ENCODE measurements at places on chromosomes 1 and 21.

DNA sequence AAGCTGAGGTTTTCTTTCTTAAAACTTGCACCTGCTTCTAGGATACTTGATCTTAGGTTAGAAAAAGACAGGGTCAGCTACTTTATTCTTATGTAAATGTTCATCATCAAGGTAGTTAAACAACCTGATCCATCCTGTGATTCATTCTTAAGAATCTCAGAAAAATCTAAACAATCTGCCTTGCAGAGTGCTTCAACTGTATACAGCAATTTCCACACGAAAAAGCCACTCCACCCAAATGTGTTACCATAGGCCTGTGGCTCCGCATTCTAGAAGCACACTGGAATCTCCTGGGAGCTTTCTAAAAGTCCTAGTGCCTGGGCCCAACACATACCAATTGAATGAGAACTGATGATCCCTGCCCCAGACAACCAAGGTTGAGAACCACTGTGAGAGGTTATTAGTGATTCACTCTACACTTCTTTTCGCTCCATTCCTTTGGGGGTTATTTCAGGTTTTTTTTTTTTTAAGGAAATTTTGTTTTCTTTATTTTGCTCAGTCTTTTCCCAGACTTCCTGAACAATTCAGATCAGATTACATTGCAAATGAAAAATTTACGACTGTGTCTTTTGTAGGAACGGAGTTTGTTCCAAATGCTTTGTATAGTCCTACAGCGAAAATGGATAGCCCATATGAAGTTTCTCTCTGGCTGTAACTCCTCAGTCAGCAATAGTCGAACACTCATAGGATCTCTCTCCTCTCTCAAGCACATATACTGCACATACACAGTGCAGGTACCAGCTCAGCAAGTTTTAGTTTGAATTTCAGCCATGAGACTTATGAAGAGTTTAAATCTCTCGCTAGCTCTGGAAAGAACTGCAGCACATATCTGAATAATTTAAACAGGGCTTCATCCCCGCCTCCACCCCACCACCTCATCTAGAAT is 16.1 kb downstream of the SMYD2 start:
- DNase-seq, result no peak

DNA sequence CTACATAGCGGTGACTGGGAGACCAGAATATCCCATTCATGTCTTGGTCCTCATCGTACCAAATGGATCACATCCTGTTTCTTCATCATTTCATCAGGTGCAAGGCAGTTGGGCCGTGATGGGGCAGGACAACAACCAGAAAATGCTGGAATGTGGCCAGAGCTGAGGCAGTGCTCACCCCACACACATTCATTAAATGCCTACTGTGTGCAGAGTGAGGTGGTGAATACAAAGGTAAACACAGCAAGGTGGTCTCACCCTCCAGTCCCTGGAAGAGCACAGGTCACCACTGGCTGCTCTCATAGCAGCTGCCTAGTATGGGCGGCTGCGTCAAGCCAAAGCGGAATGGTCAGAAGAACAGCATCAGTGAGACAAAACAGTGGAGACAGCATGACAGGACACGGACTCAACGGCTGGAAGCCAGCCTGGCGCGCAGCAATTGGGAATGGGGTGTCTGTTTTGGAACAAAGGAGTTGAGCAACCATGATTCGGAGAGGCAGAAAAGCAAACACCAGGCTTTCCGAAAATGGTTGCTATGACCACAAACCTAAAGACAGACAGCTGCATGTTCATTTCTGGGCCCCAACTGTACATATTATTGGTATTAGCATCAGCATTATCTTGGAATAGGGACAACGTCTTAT is 5.6 kb upstream of the ADAMTSL4 start:
- DNase-seq, result no peak

DNA sequence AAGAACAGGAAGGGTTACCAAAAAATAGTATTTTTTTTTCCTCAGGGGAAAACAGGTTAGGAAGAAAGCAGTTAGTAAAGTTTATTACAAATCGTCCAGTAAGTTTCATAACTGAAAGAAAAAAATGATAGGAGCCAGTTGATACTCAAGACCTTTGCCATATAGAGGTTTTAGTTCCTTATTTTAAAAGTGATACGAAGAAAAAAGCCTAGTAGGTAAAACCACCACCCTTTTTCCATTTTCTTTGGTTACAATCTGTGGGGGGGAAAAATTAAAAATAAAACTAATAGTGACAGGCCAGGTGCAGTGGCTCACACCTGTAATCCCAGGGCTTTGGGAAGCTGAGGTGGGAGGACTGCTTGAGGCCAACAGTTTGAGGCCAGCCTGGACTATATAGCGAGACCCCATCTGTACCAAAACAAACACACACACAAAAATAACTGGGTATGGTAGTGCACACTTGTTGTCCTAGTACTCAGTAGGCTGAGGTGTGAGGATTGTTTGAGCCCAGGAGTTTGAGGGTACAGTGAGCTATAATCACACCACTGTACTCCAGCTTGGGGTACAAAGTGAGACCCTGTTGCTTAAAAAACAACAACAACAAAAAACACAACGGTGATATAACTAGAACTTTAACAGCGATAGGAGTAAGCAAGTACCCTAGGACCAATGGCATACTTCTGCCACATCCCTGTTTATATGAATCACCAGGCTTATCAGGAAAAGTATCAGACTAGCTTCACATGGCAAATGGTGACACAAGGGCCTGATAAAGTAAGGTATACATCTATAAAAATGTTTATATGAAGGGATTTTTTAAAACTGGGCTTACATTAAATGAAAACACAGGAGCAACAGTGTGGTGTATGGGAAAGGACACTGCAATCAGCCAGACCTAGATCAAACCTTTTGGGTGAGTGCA is 5.4 kb downstream of the TMEM59 start:
- no peak for DNase-seq

- no peak for DNase-seq
Measured at GRCh38 chr1:87760654-87761053, 432.0 kb downstream of the LMO4 start.

GRCh38 chr1:233281711-233282581 is 13.6 kb downstream of the PCNX2 start:
- no peak for DNase-seq

- DNase-seq, result no peak
Measured at GRCh38 chr1:65190229-65190628, 42.2 kb downstream of the AK4 start.

Data from HFF-Myc (cell line).